ENCODE measurements at places on chromosomes 11 and 22.
A peak's percentile ranks its signal among the peaks of the same experiment; 100 is the strongest.

DNA sequence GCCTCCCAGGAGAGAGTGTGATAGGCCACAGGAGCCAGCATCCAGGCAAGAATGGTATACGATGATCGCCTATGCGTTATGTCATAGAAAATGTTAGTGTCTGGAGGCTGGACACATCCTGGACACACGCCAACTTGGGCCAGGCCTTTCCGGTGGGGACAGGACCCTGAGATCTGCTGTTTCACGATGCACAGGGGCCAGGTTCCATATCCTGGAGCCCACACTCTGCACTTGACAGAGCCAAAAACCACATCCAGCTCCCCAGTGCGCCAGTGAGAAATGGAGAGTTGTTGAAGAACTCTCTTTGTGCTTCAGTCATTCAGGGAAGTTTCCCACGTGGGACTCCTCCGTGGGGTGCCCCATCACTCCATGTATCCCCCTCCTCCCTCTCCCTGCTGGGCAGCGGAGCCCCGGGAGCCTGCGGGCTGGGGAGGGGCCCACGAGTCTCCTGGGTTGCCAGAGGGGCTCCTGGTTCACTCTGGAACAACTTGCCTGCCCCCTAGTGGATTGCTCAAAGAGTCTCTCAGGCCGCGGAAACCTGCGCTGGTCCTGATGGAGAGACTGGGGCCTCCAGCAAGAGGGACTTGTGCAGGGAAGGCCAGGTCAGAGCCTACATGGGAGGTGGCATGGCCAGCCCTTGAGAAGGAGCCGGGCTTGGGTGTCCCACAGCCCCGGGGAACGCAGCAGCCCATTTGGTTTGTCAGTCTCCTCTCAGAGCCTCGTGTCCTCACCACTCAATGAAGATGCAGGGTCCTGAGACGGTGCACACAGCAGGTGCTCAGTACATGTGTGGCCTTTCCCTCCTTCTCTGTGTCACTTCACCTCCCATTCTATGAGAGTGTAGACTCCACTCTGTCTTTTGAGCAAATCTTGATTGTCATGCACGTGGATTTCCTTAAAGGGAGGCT is 10.2 kb upstream of the LRRC32 start:
- DNase-seq, result peak; percentile 84

DNA sequence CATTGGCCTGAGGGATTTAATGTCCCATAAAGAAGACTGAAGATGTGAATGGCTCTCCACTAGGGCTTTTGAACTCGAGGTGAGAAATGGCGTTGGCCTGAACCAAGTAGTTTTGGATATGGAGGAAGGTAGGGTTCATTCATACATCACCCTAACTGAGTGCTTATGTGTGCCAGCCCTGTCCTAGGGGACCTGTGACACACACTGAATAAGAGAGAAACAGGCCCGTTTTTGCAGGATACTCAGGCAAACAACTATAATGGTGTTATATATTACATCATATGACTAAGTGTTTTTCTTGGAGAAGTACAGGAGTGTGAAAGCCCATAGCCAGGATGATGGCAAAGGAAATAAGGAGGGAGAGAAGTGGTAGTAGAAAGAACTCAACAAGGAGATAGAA is 368.1 kb downstream of the TMEM135 start:
- no peak for DNase-seq

DNA sequence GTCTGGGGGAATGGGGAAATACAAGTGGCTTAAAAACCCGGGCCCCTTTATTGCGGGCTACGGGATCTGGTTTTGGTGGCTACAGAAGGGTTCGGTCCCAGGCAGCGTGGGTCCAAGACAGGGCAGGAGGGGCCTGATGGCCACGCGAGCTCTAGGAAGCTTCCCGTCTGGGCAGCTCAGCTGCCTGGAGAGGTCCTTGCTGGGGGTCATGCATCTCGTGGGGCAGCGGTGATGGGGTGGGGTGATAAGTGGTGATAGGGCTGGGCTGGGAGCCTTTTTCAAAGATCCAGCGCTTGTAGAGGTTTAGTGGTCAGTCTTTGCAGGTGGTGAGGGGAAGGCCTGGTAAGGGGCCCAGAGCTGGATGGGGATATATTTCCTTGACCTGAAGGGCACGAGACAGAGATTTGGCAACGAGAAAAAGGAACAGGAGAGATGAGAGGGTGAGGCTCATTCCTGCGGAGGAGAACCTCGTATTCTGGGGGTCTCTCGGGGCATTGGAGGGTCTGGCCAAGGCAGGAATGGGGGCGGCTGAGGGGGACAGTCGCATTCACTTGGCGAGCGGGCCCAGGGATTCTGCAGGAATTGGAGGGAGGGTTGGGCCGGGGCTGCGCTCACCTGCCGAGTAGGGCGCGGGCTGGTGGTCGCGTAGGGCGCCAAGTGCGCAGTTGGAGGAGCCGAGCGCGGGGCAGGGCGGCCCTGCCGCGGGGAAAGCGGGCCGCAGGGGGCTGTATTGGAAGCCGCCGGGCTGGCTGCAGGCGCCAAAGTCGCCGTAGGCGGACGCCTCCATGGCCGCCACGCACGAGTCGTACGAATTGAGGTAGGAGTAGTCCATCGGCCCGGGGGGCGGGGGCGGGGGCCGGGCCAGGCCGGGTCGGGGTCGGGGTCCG is 560 bp downstream of the PHOX2A start:
- DNase-seq, result no peak

GRCh38 chr22:50530877-50531545 is 1.2 kb upstream of the TYMP start:
- DNase-seq, result peak; percentile 87

DNA sequence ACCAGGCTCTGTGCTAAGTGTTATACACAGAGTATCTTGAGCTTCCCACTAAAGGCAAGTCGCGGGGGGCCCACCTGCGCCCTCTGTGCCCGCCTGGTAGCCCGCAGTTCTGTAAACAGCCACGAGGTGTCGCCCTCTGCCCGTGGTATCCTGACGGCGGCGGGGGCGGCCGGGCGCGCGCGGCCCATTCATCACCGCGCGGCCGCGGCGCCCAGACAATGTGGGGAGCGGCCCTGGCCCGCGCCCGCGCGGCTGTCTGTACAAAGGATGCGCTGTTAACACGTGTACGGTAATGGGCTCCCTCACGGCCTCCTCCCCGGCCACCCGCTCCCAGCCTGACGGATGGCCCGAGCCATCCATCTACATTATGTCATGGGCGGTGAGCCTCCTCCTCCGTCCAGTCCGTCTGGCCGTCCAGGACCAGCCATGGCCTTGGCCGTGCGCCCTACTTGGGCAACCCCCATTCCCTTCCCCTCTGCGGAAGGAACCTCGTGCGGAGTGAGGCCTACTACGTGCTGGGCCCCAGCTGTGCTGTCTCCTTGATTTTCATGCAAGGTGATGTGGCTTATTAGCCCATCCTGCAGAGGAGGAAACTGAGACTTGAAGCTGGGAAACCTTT is 99.4 kb downstream of the MIAT start:
- DNase-seq, result peak; percentile 68

Data from hematopoietic multipotent progenitor cell (in vitro differentiated cells).